Motor neuron (in vitro differentiated cells): ENCODE measurements at places on chromosomes 7 and 10.

DNA sequence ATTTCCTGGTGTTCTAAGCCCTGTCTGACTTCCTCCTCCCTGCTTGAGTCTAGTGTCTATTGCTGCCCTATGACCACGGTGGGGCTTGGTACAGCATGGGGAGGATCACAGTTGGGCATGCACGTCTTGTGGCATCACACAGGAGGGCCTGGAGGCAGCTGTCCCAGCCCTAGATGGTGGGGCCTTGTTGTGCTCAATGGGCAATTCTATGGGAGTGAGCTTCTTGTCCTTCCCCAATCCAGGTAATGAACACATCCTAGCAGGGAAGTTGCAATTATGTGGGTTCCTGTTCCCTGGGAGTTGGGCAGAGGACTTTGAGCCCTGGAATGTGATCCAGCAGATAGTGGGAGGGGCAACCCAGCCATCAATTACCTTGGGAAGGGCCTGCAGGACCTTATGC is 10.8 kb upstream of the FAM3C start:
- no peak for ATAC-seq

GRCh38 chr10:17081431-17081830 is 48.2 kb downstream of the CUBN start:
- ATAC-seq, result no peak

DNA sequence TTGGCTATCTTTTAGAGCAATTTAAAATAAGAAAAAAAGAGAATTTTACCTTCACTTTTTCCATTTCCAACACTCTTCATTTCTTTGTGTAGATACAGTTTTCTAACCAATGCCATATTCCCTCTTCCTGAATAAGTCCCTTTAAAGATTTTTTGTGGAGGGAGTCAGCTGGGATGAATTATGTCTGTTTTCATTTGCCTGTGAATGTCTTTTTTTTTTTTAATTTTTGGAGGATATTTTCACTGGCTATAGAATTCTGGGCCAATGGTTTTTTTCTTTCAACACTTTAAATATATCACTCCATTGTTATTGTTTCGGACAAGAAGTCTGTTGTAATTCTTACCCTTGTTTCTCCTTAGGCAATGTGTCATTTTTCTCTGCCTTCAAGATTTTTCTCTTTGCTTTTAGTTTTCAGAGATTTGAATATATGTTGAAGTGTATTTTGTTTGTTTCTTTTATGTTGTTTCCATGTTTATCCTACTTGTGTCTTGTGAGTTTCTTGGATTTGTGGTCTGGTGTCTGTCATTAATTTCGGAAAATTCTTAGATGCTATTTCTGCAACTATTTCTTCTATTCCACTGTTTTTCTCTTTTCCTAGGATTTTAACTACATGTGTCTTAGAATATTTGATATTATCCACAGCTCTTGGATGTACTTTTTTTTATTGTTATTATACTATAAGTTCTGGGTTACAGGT is 20.0 kb upstream of the CXCL12 start:
- no peak for ATAC-seq

GRCh38 chr10:14548474-14548873 is 217.8 kb upstream of the FRMD4A start:
- no peak for ATAC-seq

- ATAC-seq, result no peak
These were observed 112.8 kb upstream of the LANCL2 start for GRCh38 chr7:55252386-55252785.

DNA sequence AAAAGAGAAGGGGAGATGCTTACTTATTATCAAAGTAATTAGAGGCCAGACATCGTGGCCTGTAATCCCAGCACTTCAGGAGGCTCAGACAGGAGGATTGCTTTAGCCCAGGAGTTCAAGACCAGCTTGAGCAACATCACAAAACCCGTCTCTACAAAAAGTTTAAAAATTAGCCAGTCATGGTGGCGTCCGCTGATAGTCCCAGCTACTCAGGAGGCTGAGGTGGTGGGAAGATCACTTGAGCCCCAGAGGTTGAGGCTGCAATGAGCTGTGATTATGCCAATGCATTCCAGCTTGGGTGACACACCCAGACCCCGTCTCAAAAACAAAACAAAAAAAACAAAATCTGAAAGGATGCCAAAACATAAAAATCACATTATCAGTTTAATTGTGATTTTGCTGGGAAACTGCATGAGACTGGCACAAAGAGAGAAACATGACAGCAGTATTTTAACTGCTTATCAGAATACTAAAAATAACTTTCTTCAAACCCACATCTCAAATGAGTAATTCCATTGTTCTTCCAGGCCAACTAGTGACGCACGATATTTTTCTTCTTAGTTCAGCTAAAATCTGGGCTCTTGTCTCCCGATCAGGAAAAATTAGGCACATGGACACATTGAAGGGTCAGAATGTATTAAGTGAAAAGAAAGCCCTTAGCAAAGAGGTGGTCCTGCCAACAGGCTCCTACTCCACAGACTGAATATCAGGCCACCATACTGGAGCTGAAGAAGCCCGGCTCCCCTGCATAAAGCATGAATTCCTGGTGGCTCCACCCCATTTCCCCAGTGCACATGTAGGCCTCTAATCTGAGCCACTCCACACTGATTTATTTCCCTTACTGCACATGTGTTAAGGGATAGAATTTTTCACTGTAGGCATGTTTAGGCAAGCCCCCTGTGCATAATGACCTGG is 9.6 kb upstream of the CCM2 start:
- ATAC-seq, result peak; percentile 11

DNA sequence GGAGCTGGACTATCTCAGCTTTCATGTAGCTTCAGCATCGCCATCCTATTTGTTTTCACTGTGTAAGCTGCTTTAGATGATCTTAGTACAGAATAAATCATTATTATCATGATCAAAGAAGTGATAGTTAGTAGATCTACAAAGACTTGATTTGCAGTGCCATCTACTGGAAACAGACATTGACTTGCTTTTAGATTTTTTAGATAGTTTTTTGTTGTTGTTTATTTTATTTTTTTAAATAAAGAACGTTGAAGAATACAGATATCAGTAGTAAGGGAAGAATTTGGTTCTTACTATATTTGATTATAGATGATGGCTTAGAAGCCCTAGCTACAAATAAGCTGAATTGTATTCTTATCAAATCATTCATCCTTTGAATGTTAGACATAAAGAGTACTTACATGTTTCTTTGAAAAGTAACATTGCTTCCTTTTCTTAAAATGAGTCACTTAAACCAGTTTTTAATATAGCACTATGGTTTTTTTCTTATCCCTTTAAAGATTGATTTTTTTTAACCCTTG is 6.3 kb upstream of the SFMBT2 start:
- ATAC-seq, result peak; percentile 44

DNA sequence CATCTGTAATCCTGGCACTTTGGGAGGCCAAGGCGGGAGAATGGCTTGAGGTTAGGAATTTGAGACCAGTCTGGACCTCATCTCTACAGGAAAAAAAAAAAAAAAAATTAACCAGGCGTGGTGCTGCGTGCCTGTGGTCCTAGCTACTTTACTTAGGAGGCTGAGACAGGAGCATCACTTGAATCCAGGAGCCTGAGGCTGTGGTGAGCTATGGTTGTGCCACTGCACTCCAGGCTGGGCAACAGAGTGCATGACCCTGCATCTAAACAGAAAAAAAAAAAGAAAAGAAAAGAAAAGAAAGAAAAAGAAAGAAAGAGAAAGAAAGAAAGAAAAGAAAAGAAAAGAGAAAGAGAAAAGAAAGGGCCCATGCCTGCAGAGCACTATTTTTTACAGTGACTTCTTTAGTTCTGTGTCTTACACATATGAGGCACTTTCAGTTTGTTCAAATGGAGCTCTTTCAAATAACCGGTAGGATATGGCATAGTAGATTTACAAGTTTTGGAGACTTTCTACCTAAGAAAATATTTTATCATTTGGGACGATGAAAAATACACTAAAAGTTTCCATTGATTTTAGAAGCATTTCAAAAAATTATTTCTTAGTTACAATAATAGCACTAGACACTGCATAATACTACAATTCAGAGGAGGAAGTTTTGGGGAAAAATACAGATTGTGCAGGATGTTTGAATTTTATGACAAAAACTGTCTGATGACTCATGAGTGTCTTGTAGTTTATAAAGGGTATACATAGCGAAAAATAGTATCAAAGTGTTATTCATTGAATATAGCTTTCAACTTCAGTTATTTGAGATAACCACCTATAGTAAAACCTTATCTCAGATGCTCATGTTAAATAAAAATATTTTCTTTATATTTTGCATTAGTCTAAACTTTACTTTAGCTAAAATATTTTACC is 75.9 kb downstream of the MDFIC start:
- ATAC-seq, result no peak

DNA sequence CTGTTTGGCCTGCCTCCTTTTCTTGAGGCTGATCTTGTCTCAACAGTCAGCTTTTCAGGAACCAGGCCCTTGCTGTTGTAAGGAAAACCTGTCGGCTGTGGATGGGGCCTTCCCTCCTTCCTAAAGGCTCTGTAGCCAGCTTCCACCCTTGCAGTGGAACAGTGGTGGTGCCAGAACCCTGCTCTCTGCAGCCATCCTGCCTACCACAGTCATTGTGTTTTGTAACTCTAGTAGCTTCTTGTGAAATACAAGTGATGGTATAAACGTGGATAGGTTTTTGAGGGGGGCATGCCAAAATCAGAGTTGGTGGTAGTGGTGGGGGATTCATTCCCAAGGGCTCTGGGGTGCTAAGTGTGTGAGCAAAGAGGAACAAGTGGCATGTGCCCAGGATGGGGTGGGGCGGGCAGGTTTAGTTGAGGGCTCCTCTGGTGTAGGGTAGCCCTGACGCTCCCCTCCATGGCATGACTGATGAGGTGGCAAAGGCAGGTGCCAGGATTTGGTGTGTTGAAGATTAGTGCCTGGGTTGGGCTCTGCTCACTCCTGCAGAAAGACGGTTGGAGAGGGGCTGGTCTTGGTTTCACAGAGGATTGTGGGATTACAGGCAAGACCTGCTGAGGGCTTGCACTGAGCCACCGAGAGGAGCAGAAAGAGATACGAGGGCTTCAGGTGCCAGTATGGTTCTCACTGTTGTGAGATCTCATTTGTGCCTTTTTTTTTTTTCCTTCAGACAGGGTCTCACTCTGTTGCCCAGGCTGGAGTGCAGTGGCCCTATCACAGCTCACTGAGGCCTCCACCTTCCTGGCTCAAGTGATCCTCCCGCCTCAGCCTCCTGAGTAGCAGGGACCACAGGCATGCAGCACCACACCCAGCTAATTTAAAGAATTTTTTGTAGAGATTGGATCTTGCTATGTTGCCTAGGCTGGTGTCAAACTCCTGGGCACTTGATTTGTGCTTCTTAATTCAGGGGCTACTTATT is 7.4 kb downstream of the TSPAN14 start:
- no peak for ATAC-seq

- no peak for ATAC-seq
These were observed 10.1 kb downstream of the AQP1 start for GRCh38 chr7:30921540-30922401.

DNA sequence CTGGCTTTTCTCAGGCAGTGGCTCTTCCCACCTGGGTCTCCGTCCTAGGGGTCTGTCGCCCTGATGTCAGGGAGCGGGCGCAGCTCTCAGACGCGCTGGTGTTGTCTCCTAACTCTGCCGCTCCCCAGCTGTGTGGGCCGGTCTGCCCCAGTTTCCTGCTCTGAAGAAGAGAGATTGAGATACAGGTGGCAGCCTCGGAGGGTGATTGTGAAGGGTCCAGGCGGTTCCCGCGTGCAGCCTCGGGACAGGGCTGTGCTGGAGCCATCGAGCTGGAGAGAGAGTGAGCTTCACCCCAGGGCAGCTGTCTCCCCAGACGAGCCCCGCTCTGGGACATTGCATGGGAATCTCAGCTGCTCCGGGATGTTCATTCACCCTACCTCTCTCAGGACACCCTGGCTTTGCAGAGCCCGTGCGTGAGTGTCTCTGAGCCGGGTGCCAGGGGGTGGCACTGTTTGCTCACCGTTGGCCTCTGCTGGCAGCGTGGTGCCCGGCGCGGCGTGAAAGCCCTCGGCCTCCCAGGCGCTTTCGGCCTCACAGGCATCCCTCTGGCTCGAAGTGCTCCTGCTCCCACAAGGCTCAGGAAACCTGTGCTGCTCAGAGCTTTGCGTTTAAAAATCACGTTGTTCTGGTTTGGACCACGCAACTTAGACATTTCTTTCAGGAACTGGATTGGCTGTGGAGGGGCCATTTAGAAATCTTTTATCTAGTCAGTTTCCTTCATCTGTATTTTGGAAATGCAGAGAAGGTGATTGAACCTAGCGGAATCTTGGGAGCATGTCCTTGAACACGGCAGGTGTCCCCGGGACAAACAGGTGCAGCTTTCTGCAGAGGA is 33.8 kb upstream of the ZFAND2A start:
- ATAC-seq, result peak; percentile 96

- ATAC-seq, result peak; percentile 76
These were observed 31.7 kb downstream of the PAPOLB start for GRCh38 chr7:4830176-4830575.
